B cell (primary cell): ENCODE measurements at places on chromosomes 3 and 15. TPM values are rescaled to one million over a fixed set of nuclear protein-coding genes. Genes with fewer than 3 reads are reported as not detected.

Gene HHATL
- polyA plus RNA-seq: not detected in 2 replicates

Gene PLS1
- 0.13 TPM in 2 replicates for polyA plus RNA-seq

Gene PAQR5
- not detected in 2 replicates for polyA plus RNA-seq

Gene RBMS3
- polyA plus RNA-seq: not detected in 2 replicates

Gene SLC25A38
- polyA plus RNA-seq: 45.5 and 62.6 TPM in 2 replicates

Gene SAMD7
- not detected in 2 replicates for polyA plus RNA-seq

Gene DOCK3
- 0.06 TPM in 2 replicates for polyA plus RNA-seq

Gene STRA6
- polyA plus RNA-seq: not detected in 2 replicates

Gene LRRC34
- polyA plus RNA-seq: 2.5 and 3.5 TPM in 2 replicates

Gene MYL3
- not detected in 2 replicates for polyA plus RNA-seq

Gene CPNE9
- polyA plus RNA-seq: 0.20 and 0.30 TPM in 2 replicates

Gene CLDN1
- polyA plus RNA-seq: 0.04 TPM in 1 of 2 replicates, not detected in the other

Gene CCRL2
- polyA plus RNA-seq: 2.8 and 3.3 TPM in 2 replicates

Gene ARHGEF26
- not detected in 2 replicates for polyA plus RNA-seq

Gene MUC20
- polyA plus RNA-seq: 11.0 and 12.1 TPM in 2 replicates

Gene CP
- polyA plus RNA-seq: not detected in 2 replicates

Gene NISCH
- polyA plus RNA-seq: 127 and 130 TPM in 2 replicates

Gene GOLGA6A
- 0.31 TPM in 1 of 2 replicates, not detected in the other for polyA plus RNA-seq

Gene HERC2
- polyA plus RNA-seq: 29.9 and 31.0 TPM in 2 replicates

Gene P2RY13
- polyA plus RNA-seq: 0.13 and 0.92 TPM in 2 replicates

Gene SAMMSON
- not detected in 2 replicates for polyA plus RNA-seq

Gene EBLN2
- polyA plus RNA-seq: 4.5 and 6.6 TPM in 2 replicates

Gene CASR
- not detected in 2 replicates for polyA plus RNA-seq

Gene TLR9
- polyA plus RNA-seq: 1.9 and 3.7 TPM in 2 replicates

Gene CISH
- 2.2 and 3.5 TPM in 2 replicates for polyA plus RNA-seq

Gene PLSCR5
- not detected in 2 replicates for polyA plus RNA-seq

Gene SLC6A11
- polyA plus RNA-seq: not detected in 2 replicates

Gene RHCG
- polyA plus RNA-seq: not detected in 2 replicates

Gene ANKRD63
- polyA plus RNA-seq: not detected in 2 replicates

Gene ECE2
- polyA plus RNA-seq: not detected in 2 replicates

Gene CAMKV
- polyA plus RNA-seq: not detected in 2 replicates

Gene SLC2A2
- not detected in 2 replicates for polyA plus RNA-seq

Gene TMCO5A
- not detected in 2 replicates for polyA plus RNA-seq

Gene SLCO2A1
- not detected in 2 replicates for polyA plus RNA-seq

Gene CD86
- polyA plus RNA-seq: 6.9 and 38.2 TPM in 2 replicates

Gene RNF13
- polyA plus RNA-seq: 38.0 and 53.2 TPM in 2 replicates

Gene RTP3
- not detected in 2 replicates for polyA plus RNA-seq

Gene SI
- polyA plus RNA-seq: not detected in 2 replicates

Gene FAM174B
- polyA plus RNA-seq: 0.03 and 0.79 TPM in 2 replicates

Gene GPR176
- 0.07 TPM in 2 replicates for polyA plus RNA-seq

Gene ATP13A5
- polyA plus RNA-seq: not detected in 2 replicates

Gene SLC6A1
- polyA plus RNA-seq: not detected in 2 replicates

Gene GPR87
- not detected in 2 replicates for polyA plus RNA-seq

Gene CCDC80
- polyA plus RNA-seq: under 0.01 TPM in 1 of 2 replicates, not detected in the other

Gene HYAL1
- 0.12 TPM in 1 of 2 replicates, not detected in the other for polyA plus RNA-seq

Gene IREB2
- 14.7 and 29.2 TPM in 2 replicates for polyA plus RNA-seq

Gene ACY1
- 26.2 and 26.6 TPM in 2 replicates for polyA plus RNA-seq

Gene SCN11A
- polyA plus RNA-seq: 0.07 and 0.14 TPM in 2 replicates

Gene GOLGA6D
- polyA plus RNA-seq: 0.04 TPM in 1 of 2 replicates, not detected in the other

Gene SOX2
- not detected in 2 replicates for polyA plus RNA-seq

Gene ISLR
- not detected in 2 replicates for polyA plus RNA-seq

Gene CLDN11
- polyA plus RNA-seq: 0.25 and 0.26 TPM in 2 replicates

Gene ZIC4
- not detected in 2 replicates for polyA plus RNA-seq

Gene GOLGA8N
- 3.7 and 4.4 TPM in 2 replicates for polyA plus RNA-seq

Gene BFSP2
- polyA plus RNA-seq: 0.50 and 0.60 TPM in 2 replicates

Gene SKOR1
- 0.37 and 0.84 TPM in 2 replicates for polyA plus RNA-seq

Gene GJD2
- polyA plus RNA-seq: not detected in 2 replicates

Gene AMIGO3
- 11.1 and 18.6 TPM in 2 replicates for polyA plus RNA-seq
